ENCODE measurements at places on chromosomes 13 and 19.
A peak's percentile ranks its signal among the peaks of the same experiment; 100 is the strongest.

DNA sequence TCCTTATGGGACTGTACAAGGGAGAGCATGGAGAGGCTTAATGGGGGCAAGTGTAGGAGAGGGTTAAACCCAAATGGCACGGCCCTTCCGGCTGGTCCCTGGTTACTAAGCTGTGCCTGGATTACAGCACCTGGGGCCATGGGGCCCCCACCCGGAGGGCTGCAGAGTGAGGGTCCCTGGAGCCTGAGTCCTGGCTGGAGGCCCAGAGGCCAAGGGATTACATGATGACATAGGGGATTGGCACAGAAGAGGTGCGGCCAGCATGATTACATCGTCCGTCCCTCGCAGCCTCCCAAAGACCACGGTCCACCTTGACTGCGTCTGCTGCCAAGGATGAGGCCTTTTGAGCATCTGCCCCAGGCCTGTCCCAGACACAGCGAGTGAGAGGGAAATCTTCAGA, 149.4 kb downstream of the URI1 start:
- DNase-seq: no peak

- DNase-seq: no peak
Observed at GRCh38 chr13:21683034-21683733, 12.3 kb downstream of the FGF9 start.

- no peak for DNase-seq
Observed at GRCh38 chr13:48489666-48490065, 43.2 kb downstream of the RCBTB2 start.

DNA sequence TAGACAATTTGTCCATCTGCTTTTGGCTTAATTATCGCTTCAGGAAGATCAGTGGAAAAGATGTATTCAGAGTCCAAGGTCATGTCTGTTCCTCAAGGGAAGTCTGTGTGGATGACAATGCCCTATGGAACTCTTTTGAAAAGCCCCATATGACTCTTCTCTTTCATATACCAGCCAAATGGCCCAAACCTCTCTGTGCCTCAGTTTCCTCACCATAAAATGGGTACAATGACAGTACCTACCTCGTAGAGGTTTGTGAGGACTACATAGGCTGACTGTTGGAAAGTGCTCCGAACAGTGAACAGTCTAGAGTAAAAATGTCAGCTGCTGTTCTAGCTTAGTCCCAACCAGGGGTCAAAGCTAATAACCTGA, 104.6 kb downstream of the COL4A2 start:
- DNase-seq: no peak

- no peak for DNase-seq
Observed at GRCh38 chr19:34319785-34320184, 45.2 kb upstream of the GPI start.

DNA sequence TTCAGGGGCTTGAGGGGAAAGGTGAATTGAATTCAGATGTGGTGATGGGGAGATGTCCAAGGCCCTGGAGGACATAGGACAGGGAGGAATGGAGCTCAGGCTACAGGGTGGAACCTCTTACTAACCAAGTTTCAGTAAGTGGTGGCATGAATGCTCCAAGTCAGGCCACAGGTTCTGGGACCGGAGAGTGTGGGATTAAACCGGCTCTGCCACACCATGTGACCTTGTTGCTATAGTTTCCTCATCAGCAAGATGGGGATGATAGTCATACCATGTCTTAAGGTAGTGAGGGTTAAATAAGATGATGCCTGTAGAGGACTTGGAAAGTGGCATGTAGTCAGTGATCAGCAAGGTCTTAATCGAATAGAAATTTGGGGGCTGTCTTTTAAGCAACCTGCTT, 16.3 kb downstream of the GPR183 start:
- no peak for DNase-seq

- peak; percentile 41 for DNase-seq
Observed at GRCh38 chr19:58519087-58519354, 589 bp downstream of the ZBTB45 start.

DNA sequence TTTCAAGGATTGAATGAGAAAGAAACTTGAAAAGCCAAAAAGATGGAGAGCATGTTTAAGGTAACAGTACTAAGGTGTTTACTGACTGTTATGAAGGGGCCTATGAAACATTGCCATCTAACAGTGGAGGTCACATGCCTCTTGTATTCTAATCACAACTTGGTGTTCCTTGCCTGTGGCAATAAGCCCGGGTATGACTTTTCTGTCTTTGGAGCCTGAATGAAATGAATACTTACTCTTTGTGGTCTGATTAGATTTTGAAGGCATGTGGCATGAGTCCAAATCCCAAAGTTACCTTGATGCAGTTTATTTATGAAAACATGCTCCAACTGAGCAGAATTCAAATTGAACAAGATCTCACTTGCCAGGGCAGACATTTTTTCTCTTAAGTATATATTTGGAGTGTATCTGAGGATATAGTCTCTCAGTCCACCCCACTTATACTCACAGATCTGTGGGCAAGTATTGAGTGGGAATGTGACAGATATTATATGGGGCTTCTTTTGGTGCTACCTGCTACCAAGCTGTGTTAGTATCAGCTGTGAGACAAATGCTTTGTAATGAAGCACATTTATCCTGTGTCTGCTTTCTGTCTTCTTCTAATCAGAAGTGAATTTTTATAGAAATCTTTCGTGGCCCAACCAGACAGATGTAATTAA, 67.5 kb downstream of the B3GLCT start:
- no peak for DNase-seq
